ENCODE measurements at places on chromosomes 3 and 15.

DNA sequence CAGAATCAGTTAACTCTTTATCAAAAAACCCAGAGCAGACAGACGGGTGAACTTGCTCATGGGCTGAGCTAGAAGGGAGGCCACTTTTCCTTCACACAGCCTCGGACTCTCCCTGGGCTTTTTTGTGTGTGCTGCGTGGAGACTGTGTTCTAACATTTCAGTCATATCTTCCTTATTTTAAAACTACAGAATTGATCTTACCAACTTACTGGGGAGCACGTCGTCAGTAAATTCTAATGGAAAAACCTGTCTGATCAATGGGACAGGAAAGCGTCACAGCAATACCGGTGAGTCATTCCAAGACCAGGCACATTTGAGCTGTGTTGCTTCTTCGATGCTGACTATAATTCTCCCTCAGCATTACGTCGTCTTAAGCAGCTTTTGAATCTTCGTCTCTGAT is 145.1 kb downstream of the LPP start:
- DNase-seq = no peak

DNA sequence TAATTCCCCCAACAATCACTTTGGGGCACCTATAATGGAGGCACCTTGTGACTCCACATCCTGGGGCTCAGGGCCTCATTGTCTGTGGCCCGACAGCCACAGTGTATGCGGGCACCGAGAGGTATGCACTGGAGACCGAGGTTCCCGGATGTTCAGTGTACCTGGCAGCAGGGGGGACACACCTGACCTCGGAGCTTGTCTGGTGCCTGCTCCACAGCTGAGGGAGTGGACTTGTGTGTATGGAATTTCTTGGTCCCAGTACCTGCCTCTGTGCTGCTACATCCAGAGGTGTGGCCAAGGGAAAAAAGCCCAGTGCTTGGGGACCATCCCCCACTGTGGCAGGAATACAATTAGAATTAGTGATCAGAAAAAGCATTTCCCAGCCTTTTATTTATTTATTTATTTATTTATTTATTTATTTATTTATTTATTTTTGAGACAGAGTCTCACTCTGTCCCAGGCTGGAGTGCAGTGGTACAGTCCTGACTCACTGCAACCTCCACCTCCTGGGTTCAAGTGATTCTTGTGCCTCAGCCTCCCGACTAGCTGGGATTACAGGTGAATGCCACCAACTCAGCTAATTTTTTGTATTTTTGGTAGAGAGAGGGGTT is 8.8 kb upstream of the AEN start:
- no peak for DNase-seq

DNA sequence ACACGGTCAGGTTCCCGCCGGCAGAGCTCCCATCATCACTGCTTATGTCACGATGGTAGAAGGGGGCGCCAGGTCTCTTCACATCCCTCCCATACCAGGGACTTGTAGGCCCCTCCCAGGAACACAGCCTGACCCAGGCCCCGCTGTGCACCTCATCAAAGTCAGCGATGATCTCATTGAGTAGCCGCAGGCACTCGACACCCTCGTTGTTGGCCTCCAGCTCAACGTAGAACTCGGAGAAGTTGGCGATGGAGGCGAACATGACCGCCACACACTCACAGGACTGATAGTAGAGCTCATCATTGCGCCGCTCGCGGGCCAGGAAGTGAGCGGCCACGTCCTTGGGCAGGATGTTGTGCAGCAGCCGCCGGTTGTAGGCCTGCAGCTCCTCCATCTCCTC is 89.2 kb downstream of the SEC22A start:
- no peak for DNase-seq

DNA sequence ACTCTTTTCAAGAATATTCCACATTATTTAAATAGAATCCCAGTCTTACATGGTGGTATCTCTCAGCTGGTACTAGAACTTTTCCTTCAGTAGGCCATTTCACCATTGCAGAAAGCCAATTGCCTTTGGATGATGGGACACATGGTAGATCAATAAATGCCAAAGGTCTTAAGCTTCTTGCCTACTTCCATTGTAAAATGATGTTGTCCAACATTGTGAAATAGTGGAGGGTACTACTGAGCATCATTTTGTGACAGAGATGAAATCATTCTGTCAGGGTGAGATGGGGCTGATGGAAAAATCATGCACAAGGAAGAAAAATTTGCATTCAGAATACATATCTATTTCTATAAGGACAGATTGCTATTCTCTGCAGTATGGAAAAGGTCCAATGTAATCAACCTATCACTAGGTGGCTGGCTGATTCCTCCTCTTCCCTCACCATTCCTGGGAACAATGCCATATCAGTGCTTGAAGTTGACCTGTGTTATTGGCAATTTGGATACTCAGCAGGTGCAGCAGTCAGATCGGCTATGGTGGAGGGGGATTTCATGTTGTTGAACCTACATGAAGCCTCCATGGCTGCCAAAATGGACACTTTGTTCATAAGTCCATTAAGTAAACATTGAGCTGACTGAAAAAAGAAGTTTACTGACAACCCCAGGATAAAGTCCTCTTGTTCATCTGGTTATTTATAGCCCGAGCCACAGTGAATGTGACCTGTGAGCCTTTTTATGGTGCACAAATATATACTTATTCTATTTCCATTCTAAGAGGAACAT is 596.9 kb upstream of the ARPP21 start:
- no peak for DNase-seq

DNA sequence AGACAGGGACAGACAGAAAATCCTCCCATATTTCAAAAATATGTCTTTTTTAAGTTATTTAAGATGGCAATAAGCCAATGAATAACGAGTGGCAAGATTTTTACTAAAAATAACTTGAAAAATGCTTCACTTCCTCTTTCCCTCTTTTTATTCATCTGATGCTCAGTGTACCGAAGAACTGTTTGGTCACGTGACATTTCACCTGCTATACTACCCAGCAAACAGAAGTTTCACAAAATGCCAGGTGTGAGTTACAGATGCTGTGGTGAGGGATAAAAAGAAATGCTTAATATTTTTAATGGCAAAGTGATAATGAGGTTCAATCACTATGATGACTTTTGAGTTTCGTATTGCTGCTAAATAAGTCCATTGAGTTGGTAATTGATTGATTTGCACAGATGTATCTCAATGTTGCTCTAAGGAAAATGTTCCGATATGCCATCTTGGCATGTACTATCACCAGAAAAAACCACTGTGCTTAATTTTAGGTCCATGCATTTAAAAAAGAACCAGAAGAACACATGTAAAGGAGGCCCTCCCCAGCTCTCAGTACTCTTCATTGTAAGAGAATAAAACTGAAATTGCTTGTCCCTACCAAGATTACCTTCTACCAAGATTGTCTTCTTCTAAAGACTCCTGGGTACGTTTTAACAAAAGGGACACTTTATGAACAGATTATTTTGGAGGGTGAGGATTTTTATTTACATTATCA is 26.0 kb upstream of the SEC62 start:
- no peak for DNase-seq

DNA sequence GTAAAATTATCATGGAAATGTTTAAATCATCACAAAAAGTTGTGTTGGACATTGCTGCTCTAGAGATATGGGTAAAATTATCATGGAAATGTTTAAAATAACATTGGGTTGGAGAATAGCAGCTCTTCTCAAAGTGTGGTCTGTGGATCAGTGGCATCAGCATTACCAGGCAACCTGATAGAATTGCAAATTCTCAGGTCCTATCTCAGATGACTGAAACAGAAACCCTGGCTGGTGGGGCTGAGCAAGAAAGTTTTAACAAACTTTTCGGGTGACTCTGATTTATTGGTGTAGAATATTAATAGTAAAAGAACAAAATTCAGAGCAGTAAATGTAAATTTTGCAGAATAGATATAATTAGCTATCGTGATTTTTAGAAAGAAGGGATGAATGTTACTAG is 28.9 kb downstream of the NXPE3 start:
- DNase-seq = no peak

DNA sequence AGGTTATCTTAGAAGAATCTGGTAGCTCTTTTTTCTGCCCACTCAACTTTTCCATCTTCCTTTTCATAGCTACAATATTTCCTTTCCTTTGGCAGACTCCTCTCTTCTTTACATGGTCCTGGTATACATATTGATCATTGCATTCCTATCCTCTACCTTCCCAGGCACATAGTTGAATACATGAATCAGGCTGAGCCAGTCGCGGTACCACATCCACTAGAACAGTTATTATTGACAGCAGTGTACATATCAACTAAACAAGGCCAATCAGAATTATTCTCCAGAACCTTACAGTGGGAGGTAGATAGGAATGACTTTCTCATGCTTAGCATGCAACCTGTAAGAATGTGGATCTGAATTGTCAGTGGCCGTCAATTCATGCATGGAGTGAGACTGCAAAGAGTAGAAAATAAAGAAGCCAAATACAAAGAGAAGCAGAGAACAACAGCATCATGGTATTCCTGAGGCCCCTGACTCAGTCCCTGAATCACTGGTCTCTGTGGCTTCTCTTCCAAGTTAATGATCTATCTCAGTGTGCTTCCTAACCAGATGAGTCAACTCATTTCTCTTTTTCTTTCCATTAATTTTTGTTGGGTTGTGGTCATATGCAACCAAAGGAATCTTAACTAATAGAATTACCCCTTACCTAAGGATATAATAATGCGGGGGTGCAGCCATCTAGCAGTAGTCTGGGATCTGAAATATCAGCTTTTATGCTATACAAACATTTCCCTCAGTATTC is 60.9 kb upstream of the DCBLD2 start:
- no peak for DNase-seq

GRCh38 chr3:165056510-165056909 is 21.8 kb downstream of the SI start:
- DNase-seq = no peak

- no peak for DNase-seq
Observed at GRCh38 chr15:37078566-37078965, 21.8 kb downstream of the MEIS2 start.

DNA sequence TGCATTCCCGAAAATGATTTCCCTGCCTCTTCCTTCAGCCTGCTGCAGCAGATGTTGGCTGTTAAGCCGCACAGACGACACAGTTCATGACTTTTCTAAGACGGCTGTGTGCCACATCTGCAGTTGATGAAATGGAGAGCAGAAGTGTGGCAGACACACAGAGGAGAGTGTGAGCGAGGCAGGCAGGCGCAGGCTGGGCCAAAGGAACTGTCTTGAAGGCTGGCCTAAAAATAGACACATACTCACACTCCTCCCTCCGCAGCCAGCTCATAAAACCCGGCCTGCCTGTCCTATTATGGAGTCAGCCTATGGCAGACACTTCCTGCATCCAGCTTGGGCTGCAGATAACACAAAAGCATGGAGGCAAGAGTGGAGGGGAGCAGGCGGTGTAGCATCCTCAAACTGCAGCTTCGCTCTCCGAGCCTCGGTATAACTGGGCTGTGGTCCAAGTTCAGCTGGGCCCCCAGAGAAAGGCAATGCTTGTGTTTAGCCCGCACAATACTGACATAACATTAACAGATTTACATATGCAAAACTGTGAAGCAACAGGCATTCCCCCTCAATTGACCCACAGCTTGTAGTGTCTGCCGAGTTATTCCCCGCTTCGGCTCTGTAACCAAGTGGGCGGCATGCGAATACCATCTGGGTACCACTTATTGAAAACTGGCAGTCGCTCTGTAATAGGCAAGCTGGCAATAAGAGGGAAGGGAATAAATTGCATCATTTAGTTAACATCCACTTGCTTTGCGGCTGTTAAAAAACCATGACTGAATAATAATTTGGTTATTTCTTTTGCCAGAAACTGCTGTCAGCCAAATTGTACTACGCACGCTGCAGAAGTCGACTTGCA is 40.8 kb downstream of the FOXP1 start:
- no peak for DNase-seq

- no peak for DNase-seq
Observed at GRCh38 chr3:61829722-61830350, 268.5 kb downstream of the PTPRG start.

DNA sequence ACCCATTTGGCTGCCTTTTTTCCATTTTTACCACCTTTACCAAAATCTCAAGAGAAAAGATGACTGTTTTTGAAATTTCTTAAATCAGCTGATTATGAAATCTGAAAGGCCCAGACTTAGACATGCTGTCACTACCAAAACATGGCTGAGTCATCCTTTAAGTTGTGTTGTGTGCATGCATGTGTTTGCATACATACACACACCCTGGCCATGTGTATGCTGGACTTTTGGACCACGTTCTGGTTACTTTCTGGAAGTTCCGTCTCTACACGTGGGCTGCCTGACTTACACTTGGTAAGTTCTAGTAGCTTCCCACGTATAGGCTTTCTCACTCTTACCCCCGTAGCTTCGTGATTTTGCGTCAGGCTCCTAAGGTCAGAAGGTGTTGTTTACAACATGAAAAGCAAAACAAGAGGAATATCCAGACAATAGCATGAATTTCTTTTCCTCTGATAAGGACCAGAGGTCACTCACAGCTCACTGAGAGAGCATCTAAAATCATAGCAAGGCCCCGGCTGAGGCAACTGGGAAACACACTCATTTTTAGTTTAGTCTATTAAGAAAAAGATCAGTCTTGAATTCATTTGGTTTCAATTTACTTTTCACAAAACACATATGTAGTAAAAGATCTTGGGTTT is 62.4 kb downstream of the COL8A1 start:
- no peak for DNase-seq

DNA sequence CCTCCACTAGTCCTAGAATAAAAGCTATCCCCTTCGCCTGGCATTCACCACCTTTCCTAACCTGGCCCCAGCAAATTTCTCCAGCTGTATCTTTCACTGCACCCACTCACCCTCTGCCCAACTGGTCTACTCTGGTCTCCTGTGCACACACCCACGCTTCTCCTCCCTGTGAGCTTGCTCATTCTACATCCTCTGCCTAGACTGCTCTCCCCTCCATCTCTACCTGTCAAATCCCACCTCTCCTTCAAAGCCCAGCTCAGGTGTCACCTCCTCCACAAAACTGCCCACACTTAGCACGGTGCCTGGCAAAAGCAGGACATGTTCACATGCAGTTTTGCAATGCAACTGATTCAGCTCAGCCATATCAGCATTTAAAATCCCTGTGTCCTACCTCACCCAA is 45.8 kb upstream of the NTRK3 start:
- no peak for DNase-seq

DNA sequence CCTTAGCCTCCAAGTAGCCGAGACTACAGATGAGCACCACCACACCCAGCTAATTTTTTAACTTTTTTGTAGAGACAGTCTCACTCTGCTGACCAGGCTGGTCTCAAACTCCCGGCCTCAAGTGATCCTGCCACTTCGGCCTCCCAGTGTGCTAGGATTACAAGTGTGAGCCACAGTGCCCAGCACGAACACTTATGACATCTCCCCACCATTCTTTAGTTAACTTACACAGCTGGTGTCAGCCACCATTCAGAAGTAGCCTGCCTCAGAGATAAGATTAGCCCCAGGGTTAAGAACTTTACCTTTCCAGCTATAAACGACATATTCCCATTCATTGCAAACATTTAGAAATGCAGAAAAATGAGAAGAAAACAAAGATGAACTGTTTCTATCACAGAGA is 58.2 kb downstream of the TRPM7 start:
- DNase-seq = no peak

GRCh38 chr3:157384031-157384430 is 52.6 kb upstream of the PTX3 start:
- no peak for DNase-seq

Data from stimulated activated CD4-positive, alpha-beta T cell treated with anti-CD3 and anti-CD28 coated beads, Interleukin-2, amount 100 ng/mL, for 48 hours (primary cell).